GM13976 (cell line): ENCODE measurements at places on chromosomes 3 and 15.

- DNase-seq = no peak
Measured at GRCh38 chr3:79204351-79204750, 563.4 kb downstream of the ROBO1 start.

DNA sequence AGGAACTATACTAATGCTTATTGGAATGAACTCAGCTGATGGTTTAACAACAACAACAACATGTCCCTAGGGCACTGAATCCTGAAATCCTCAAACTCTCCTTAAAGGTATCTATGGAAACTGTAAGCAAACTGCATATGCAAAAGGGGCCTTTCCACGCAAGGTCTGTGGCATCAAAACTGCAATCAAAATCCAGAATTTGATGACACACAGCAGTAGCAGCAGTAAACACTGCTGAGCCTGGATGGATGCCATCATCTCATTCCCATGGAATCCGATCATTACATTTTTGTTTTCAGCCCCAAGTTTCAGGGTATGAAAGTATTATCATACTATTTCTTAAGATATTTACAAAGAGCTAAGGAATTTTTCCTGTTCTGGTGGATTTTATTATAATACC lies 399.7 kb downstream of the VPS13C start:
- DNase-seq = no peak

DNA sequence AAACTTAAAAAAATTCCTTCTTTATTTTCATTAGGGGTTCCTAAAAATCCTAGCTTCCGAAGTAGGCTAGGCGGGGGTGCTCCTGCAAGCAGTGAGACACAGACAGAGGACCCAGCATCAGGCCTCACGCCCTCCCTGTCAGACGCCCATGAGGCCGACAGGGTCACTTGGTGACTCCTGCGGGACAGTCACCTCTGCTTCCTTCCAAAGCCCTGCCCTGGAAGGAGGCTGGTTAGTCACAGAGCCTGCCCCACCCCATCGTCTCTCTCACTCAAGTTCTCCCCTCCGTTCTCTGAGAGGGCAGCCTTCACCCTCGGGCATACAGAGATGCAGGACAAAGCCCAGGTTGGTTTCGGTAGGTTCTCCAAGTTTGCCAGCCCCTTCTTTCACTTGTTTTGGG lies 38.6 kb downstream of the EHD4 start:
- no peak for DNase-seq

- no peak for DNase-seq
Measured at GRCh38 chr3:71258116-71258515, 325.4 kb downstream of the FOXP1 start.

- no peak for DNase-seq
Measured at GRCh38 chr3:49799761-49800160, at the start of gene CDHR4. CDHR4 (minus strand) TSS chr3:49799873; CDS start chr3:49799812, 61 bp downstream.

- DNase-seq = no peak
Measured at GRCh38 chr3:69292959-69293574, 92.8 kb downstream of the FRMD4B start.

DNA sequence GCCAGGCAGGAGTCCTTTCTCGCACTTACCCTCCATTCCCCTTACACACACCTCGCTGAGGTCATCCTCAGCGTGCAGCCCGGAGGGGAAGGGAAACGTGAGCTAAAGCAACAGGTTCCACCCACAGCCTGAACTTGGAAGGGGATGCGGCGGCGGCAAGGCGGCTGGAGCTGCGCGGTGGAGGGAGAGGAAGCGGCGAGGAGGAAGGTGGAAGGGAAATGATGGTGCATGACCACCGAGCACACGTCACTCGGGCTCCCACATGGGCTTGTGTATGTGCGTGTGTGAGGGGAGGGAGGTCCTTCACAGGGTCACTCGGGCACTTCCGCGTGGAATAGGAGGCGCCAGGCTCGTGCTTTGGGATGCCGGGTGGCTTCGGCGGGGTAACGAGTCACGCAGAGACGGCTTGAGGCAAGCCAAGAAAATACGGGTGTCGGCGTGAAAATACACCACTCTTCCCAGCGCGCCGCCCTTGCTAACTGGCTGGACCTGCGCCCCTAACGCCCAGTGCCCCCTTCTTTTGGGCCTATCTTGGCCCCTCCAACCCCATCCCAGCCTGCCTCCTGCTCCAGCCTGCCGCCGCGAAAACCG lies 225.5 kb upstream of the IL12A start:
- DNase-seq = peak; percentile 54

GRCh38 chr3:52801839-52802238 lies 7.2 kb downstream of the ITIH3 start:
- DNase-seq = no peak

DNA sequence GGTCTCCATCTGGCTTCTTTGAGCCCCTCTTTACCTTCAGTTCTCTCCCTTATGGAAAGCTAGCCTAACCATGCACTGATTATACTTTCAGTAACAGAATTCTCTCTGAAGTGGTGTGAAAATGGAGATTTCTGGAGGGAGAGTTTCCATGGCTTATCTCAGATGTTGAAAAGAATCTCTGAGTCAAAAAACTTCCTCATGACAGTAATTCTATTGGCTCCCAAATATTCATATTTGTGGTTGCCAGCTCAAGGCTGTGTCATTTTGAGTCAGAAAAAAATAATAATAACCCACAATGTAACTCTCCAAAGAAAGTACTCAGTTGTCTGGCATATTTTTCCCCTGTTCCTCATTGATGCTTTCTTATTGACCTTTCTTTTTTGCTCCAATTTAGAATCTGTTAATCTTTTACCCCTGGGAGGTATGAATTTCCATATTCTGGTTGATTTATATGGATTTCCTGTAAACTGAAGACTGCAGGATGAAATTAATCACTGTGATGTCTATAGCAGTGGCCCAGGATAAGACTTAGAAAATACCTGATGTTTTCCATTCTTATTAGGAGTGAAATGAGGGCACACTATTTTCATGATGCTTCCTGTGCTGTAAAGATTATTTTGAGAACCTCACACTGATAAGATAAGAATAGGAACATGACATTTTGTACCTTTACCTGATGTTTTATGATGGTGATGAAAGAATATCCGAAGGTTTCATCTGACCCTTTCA lies 149.5 kb upstream of the EPHA3 start:
- DNase-seq = no peak

GRCh38 chr15:50390554-50391264 lies 33.5 kb upstream of the USP8 start:
- no peak for DNase-seq

- DNase-seq = no peak
Measured at GRCh38 chr3:77799278-77799677, 759.4 kb downstream of the ROBO2 start.

DNA sequence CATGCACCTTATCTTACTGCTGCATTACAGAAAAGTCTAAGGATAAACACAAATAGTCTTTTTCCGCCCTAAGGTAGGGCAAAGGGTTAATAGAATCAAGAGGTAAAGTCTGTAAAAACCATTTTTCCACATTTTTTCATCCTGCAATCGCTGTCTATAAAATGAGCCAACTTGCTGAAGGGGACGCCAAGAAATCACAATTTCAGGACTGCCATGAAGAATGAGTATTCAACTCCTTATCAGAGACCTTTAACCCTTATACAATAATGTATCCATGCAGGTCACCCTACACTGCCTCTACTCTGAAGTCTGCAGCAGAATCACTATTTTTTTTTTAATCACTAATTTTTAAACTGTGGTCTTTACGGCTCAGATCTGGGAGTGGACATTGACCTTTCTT lies 1.1 kb upstream of the DNAJC13 start:
- no peak for DNase-seq

DNA sequence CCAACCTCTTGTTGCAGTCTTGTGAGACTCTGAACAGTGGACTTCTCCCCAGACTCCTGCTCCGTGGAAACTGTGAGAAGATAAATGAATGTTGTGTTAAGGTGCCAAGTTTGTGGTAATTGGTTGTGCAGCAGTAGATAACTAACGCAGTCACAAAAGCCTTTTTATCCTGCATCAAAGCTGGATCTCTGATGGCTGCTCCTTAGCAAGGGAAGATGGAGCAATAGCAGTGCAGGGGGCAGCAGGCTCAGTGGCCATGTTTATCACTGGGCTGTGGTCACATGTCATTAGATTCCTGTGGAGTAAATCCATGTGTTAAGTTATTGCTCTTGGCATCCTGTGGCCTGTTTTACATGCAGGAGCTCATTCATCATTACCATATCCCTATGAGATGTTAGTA lies 13.5 kb downstream of the CMTM7 start:
- DNase-seq = no peak

- no peak for DNase-seq
Measured at GRCh38 chr3:185637388-185637787, 51.3 kb downstream of the SENP2 start.

DNA sequence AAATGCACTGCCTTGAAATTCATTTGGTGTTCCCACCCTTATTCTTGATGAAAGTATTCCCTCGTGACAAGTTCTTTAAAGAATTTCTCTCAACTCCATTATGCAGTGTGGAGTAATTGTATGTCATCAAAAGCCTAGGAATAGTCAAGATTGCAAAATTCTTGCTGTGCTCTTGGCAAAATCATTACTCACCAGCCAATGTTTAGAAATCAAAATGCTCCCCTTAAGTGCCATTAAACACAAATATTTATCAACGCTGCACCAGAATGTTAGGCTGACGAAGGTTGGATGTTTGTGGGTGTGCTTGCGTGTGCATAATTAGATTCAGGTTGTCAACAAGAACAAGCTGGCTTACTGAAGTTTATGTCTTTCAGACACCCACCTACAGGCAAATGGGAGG lies 40.5 kb downstream of the SST start:
- DNase-seq = no peak

GRCh38 chr3:72408983-72409779 lies 439.1 kb downstream of the SHQ1 start:
- DNase-seq = no peak

DNA sequence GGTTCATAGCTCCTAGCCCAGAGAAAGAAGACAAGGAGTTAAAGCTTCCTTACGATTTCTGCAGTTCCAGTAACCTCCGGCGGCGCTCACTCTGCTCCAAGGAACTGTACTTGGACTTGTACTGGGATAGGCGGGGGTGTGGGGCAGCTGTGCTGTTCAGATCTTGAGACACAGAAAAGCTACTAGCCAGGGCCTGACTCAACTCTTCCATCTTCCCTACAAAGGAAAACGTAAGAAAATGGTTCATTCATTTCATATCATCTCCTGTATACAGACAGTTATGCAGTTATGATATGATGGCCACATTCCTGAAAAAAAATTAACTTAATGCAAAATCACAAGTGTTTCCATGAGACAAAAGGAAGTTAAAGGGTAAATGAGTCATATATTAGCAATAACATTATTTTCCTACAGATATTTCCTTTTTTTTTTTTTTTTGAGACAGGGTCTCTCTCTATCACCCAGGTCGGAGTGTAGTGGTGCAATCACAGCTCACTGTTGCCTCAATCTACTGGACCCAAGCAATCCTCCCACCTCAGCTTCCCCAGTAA lies 4.6 kb downstream of the SNUPN start:
- no peak for DNase-seq

DNA sequence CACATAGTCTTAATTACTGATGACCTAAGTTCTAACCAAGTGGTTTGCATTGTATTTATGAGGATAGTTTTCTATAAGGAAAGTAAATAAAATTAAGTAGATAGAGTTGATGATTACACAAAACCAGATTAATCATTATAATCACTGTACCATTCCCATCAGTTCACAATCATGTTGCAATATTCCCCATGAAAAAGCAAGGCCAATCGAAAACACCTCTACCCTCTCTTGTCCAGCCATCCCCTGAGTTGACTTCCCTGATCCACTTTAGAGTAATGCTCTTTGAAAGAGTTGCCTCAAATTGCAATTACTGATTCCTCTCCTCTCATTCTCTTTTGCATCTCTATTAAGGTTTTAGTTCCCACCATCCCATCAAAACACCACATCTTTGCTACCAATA lies 21.0 kb downstream of the BCHE start:
- DNase-seq = no peak

DNA sequence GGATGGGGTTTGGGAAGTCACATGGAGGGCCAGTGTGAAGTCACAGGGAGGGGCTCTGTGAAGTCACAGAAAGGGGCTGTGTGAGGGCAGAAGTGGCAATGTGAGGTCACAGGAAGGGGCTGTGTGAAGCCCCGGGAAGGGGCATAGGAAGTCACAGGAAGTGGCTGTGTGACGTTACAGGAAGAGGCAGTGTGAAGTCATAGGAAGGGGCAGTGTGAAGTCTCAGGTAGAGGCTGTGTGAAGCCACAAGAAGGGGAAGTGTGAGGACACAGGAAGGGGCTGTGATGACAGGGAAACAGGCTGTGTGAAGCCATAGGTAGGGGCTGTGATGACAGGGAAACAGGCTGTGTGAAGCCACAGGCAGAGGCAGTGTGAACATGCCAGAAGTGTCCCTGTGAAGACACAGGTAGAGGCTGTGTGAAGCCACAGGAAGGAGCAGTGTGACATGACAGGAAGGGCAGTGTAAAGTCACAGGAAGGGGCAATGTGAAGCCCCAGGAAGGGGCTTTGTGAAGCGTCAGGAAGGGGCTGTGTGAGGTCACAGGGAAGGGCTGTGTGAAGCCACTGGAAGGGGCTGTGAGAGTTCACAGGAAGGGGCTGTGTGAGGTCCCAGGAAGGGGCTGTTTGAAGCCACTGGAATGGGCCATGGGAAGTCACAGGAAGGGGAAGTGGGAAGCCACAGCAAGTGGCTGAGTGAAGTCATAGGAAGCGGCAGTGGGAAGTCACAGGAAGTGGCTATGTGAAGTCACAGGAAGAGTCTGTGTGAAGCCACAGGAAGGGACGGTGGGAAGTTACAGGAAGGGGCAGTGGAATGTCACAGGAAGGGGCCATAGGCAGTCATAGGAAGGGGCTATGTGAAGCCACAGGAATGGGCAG lies 37.1 kb downstream of the GASK1A start:
- no peak for DNase-seq
